ENCODE measurements at places on chromosomes 6 and 20.
A peak's percentile ranks its signal among the peaks of the same experiment; 100 is the strongest.

DNA sequence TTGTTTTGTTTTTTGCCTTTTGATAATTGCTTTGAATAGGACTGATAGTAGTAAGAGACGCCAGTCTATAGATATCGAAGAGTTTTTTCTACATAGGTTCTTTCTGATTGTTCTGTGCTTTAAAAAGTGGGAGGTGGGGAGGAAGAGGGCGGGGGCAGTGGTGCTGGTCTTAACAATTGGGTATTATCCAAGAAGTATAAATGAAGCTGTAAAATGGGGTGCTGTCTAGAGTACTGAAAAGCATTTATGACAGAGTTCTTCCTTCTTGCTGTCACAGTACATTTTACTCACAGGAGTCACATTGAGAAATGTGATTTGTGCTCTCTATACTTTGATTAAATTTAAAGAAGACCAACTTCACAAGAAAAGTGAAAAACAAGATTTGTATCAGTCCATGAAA, 41.0 kb downstream of the MAPK14 start:
- DNase-seq: no peak

GRCh38 chr6:7108964-7109836, 1.4 kb downstream of the RREB1 start:
- peak; percentile 70 for DNase-seq

DNA sequence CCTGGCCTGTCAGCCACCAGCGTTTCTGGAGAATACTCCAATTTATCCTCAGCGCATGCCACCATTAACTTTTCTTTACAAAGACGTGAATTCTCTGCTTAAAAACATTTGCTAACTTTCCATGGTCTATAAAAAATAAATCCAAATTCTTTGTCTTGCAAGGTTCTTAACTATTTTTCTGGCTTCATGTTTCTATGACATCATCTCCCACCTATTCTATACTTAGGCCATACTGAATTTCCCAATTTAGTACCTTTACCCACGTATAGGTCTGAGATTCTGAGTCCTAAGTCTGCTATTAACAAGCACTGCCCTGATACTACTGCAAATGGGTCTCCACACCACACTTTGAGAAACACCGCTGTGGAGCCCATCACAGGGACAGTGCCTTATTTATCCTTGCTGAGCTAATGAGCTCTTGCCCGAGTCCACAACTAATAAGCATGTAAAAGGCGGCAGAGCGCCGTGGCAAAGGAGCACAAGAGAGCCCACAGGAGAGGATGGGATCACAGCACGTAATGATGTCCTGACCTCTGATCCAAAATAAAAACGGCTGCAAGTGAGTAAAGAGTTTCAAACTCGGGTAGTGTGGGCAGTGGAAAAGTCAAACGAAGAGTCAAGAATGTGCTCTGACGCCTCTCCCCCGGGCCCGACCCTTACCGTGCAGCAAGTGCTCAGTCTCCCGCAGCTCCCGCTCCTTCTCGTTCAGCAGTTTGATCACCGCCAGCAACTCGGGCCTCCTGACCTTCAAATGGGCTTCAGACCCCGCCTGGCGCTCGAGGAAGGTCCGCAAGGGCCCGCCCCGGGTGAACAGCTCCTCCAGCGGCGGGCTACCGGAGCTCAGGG, 519 bp downstream of the MTRF1L start:
- no peak for DNase-seq

DNA sequence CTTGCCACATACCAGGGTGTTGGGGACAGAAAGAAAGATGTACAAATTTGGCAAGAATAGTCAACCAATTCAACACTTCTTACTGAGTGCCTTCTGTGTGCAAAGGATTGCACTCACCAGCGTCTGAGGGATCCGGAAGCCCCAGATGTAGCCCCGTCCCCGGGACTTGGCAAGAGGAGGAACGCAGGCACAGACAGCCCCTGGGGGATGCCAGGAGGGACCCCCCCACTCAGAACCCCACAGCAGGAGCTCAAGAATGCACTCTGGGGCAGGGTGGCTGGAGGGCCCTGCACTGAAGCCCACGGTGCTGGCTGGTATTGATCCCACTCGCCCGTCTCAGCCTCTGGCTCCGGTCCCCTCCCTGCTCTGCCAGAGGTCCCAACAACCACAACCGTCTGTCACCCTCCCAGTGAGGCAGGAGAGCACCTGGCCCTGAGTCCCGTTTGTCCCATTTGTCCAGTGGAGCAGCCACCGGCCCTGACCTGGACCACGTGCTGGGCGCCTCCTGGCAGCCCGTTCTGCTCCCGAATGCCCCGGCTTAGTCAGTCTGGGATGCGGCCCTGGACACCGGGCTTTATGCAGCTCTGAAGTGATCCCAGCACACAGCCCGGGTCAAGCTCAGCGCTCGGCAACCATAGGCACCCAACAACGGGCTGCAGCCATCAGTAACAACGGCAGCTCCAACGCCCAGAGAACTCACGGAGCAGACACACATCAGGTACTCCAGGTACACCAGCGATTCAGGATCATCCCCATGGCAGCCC, 128.7 kb downstream of the DLL1 start:
- DNase-seq: no peak

DNA sequence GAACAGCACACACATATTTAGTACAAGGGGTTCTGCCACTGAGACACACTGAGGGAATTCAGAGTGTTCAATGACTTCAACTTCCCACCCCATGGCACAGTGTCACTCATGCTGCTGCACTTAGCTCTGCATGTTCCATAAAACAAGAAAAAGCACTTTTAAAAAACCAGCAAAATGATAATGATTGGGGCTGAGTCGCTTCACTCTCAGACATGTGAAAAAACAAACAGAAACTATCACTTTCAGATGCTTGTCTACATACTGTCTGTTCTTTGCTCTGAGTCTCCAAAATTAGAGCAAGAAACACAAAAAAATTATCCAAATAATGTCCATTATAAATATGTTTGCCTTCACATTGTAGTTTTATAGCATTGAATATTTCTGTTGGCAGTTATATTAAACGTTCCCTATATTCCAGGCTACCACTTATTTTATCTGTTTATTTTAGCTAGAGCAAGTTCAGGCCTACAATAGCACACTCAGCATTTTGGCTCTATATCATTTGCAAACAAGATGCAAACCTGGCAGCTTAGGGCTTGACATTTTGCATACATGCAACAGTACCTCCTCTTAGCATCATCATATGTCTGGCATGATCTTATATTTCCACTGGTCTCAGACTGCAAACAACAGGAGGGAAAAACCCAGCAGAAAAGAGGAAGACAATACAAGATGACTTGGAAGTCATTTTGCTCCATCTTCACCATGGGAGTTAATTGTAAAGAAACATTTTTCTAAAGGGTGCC, 398.8 kb downstream of the HACE1 start:
- DNase-seq: no peak

GRCh38 chr6:90162648-90163387, 133.8 kb downstream of the BACH2 start:
- DNase-seq: no peak

- no peak for DNase-seq
These were observed 181.1 kb upstream of the TENT5A start for GRCh38 chr6:81933608-81934051.

GRCh38 chr6:139751179-139751578, 376.7 kb upstream of the CITED2 start:
- DNase-seq: peak; percentile 87

DNA sequence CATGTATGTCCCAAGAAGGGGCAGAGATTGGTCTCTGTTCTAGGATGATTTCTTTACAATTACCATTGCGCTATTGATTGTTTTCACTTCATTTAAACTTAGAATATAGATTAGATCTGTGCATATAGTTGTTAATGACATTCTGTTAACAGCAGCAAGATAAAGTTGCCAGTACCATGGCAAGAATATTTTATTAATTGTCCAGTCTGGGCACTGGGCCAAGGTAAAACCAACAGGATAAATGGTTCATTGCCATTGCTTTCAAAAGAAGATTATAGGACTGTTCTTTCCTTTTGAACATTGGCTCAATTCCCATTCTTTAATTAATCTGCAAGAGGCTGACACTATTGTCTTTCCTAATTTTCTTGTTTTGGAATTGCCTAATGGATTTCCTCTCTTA, 592.4 kb downstream of the RFPL4B start:
- DNase-seq: peak; percentile 5

GRCh38 chr20:13205848-13206434, 15.1 kb upstream of the ISM1 start:
- no peak for DNase-seq

DNA sequence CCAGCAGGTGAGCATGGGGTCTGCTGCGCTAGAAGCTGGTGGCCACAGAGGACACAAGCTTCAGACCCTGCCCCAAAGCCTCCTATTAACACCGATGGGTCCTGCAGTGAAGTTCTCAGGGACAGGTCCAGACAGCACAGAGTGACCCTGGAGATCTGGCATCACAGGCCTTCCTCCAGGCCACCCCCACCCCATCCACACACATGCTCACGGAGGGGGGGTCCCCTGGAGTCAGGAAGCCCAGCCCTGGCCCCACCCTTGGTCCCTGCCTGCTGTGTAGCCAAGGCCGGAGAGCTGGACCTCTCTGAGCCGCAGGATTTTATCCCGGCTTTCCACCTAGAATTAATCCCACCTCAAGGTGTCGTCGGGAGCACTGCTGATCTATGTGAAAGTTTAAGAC, 167.3 kb downstream of the TAF4 start:
- DNase-seq: no peak

- no peak for DNase-seq
These were observed 247.1 kb upstream of the MOCS1 start for GRCh38 chr6:40181367-40181766.

DNA sequence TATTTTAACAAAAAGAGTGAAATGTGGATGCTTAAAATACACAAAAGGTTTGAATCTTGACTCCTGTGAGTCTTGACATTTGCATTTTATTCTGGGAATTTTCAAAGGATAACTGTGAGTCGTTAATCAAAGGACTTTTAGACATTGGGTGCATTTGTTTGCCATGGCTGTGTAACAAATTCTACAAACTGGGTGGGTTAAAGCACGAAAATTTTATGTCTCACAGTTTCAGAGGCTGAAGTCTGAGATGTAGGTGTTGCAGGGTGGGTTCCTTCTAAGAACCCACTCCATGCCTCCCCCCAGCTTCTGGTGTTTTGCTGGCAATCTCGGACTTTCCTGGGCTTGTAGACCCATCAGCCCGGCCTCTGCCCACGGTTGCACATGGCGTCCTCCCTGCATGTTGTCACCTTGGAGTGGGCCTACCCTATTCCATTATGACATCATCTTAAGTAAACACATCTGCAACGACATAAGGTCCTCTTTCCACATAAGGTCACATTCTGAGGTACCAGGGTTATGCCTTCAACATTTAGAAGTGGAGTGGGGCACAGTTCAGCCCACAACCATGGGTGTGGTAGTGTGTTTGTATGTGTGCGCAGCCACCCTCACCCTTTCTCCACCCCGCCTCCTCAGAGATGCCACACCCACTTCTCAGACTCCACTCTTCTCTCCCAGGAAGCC, 113.1 kb downstream of the FOXA2 start:
- no peak for DNase-seq
